Hematopoietic multipotent progenitor cell treated with erythropoietin and hydrocortisone succinate and interleukin-3 and kit ligand, for 6 days (in vitro differentiated cells): ENCODE measurements at places on chromosomes 11 and 22.

- peak; percentile 32 for DNase-seq
These were observed 30.8 kb downstream of the MARK2 start for GRCh38 chr11:63869683-63870082.

GRCh38 chr11:110376021-110376420 lies 53.7 kb upstream of the FDX1 start:
- DNase-seq: no peak

GRCh38 chr11:10476927-10477689 lies 22.0 kb downstream of the AMPD3 start:
- DNase-seq: no peak

DNA sequence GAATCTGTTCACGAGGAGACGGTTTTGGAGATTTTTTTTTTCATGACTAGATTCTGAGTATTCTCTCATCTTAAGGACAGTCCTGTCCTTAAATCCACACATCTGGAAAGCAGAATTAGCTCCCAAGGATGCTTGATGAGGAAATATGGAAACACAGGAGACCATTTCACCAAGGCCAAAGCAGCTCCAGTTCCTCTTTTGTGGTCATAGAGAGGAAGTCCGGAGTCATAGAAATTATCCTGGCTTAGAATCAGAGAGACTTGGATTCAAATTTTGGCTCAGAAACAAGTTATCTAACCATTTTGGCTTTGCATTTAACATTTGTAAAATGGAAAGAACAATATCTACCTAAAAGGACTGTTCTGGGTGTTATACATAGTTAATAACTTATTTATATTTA lies 7.3 kb upstream of the TEAD1 start:
- DNase-seq: no peak

- DNase-seq: peak; percentile 96
These were observed 658 bp upstream of the ARFGAP2 start for GRCh38 chr11:47177229-47177845.

DNA sequence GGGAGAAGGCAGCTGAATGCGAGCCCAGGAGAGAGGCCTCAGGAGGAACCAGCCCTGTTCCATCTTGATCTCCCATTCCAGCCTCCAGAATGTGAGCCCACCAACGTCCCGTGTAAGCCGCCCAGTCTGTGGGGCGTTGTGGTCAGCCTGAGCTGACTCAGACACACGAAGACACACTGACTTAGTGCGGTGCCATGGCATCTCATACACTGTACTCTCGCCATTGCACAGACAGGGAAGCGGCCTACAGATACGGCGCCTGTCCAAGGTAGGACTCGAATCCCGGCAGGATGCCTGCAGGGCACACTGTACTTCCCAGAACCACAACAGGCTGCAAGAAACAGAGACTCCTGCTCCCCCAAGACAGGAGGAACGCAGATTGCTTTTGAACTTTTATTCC lies 179.6 kb downstream of the CTTN start:
- no peak for DNase-seq

DNA sequence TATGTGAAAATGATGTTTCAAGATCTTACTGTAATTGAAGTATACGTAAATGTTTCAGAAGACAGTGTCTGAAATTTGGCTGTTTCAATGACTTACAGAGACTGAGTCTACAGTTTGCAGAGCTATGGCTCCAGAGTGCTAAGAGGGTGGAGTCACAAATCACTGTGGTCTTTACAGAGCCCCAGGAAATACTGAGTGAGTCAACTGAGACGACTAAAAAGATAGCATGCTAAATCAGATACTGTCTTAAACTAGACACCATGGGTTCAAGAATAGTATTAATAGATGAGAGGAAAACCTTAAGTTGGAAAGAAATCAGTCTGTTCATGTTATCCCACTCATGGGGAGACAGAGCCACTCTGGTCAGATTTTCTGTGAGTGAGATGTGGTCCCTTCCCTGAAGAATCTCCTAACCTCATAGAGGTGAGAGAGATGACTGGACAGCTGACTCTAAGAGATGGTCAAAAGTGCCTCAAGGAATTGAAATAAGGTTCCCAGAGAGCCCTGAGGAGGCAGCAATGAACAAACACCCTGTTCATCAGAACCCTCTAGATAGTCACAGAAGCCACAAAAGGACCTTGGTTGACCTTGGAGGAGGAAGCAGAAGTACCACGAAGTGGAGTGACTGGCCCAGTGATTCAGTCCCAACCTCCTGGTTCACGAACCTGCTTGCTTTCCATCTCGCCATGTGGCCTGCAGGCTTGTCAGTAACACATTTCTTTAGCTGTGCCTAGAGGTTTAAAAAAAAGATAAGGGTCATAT lies 30.2 kb downstream of the C11orf91 start:
- DNase-seq: no peak

DNA sequence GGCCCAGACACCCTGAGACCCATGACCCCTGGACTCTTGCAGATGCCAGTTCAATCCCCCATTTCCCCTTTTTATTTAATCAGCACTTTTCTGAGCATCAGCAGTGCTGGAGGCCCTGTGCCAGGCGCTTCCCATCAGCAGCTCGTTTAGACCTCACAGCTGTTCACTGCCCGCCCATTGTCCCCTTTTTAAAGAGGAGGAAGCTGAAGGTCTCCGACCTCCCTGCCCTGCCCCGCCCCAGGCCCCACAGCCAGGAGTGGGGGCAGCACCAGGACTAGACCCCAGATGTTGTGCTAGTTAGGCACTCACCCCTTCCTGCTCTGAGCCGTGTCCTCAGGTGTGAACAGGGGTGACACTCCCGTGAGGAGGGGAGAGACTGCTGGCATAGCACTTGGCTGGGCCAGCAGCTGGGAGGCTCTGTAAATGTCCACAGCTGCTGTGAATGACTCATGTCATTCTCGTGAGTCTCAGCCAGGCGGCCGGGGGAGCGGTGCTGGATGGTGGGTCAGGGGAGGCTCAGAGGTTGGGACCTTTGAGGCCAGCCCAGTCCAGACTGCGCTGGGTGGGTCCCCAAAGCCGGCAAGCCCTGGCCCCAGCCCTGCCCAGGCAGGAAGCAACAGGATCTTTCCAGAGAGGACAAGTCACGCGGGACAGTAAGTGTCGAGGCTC lies 19.9 kb downstream of the EMID1 start:
- DNase-seq: peak; percentile 42

DNA sequence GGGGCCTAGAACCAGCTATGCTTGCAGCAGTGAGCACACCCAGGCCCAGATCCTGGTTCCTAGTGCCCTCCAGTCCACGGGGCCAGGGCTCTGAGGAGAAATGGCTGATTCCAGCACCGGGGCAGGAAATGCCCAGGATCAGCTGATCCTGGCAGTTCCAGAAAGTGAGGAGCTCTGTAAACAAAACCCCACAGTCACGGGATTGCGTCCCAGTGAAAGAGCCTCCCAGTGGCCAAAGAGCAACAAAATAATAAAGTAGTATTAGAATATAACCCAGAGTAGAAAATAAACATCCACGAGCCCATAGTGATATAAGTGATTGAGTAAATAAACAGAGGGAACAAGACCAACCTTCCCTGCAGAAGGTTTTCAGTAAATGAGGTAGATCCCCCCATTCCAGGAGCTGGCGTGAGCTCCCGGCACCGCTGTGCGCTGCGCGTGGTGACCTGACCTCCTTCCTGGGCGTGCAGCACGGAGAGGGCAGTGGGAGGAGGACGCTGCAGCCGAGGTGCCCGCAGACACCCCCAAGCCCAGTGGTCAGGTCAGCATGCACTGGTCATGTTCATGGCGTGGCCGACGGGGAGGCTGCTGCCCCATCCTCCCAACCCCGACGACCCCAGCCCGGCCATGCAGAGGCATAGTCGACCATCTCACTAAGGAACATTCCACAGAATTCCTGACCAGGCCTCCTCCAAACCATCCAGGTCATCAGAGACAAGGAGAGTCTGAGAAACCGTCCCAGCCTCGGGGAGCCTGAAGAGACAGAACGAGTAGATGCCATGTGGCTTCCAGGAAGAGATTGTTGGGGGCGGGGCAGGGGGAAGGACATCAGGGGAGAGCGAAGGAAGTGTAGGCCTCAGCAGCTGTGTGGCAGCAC lies 19.8 kb downstream of the PTDSS2 start:
- no peak for DNase-seq

DNA sequence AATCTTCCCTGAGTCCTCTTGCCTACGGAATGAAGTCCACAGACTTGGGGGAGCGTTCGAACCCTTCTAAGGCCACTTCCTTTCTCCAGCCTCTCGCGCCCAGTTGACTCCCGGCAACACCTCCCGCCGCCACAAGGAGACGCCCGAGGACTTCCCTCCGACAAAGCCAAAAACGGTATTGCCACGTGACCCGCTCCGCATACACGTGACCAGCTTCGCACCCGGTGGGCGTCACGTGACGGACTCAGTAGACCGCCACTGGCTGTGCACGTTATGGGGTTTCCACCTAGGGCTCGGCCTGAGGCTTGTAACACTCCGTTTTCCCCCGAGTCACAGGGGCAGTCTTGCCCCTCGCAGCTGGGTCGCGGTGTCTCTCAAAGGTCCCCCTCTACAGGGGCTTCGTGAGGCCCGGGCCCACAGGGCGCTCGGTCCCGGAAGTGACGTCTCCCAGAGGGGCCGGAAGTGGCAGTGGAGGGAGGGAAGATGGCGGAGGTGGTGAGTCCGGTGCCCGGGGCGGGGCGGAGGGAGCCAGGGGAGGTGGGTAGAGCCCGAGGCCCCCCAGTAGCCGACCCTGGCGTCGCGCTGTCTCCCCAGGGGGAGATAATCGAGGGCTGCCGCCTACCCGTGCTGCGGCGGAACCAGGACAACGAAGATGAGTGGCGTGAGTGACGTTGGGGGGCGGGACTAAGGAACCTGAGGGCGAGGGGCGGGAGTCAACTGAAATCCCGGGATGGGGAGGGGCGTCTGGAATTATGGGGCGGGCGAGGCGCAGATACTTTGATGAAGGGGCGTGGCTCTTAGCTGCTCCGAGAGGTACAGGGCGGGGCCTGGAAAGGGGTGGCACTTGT lies at the start of gene KAT5:
Gene KAT5 (plus strand): TSS at position 468 of the 848 bp plus-strand sequence. CDS start 16 bp downstream, at position 484.
- DNase-seq: peak; percentile 100

- DNase-seq: no peak
These were observed 26.5 kb downstream of the ATXN10 start for GRCh38 chr22:45698094-45698493.

- DNase-seq: no peak
These were observed 8.2 kb upstream of the PRR5 start for GRCh38 chr22:44693756-44694155.

DNA sequence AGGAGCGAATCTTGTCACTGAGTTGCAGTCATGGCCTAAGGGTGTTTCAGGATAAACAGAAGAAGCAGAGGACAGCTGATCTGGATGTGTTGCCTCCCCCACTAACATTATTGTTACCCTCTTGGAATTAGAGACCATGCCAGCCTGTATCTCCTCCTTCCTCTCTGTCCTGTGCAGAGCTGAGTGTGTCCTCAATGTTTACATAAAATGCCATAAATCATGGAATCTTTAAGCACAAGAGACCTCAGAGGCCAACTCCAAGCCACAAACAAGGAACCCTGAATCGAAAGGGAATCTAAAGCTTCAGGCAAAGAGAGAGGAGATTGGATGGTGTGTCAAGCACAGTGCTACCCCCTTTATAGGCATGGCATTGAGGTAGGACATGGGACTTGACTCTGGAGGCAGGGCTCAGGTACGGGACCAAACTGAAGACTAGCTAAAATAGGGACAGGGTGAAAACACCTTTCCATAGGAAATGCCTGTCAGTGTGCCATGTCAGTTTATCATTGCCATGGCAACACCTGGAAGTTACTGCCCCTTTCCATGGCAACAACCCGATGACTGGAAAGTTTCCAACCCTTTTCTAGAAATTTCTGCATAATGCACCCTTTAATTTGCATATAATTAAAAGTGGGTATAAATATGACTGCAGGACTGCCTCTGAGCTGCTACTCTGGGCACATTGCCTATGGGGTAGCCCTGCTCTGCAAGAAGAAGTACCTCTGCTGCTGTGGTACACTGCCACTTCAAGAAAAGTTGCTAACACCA lies 489.7 kb downstream of the MIAT start:
- DNase-seq: no peak

GRCh38 chr11:99925968-99926367 lies 761.1 kb upstream of the ARHGAP42 start:
- no peak for DNase-seq

DNA sequence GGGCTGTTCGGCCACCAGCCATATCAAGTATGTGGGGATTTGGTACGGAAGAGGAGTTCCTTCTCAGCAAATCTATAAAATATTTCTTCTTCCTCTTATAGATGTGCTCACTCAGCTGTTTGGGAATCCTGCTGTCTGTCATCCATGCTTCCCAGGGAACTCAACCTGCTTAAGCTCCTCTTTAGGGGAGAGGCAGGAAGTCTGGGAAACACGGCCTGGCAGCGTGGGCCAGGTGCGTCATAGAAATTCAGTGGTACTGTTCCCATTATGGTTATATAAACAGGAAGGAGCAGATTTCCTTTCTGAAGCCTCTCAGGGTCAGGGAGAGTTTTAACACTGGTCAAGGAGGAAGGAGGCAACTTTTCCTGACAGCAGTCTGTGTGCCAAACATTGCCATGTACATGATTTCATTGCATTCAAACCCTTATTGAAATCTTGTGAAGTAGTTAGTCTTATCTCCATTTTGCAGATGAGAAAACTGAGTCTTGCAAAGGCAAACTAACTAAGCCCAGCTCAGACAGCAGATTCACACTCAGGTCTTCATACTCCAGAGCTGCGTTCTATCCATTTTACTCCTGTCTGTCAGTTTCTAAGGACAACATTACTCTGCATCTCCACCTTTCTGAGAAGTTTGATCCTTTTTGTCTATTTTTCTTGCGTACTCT lies 35.4 kb upstream of the AMOTL1 start:
- DNase-seq: no peak

GRCh38 chr11:40842750-40843339 lies 616.6 kb downstream of the LRRC4C start:
- no peak for DNase-seq

- DNase-seq: no peak
These were observed 34.3 kb downstream of the CYB5R2 start for GRCh38 chr11:7638710-7639642.

GRCh38 chr11:62612366-62613290 lies at the start of the genes EML3 and ROM1:
Gene EML3 (minus strand): TSS chr11:62612775. CDS start chr11:62612457, 318 bp downstream.
Gene ROM1 (plus strand): TSS chr11:62613257. CDS start chr11:62613282, 25 bp downstream.
- peak; percentile 93 for DNase-seq

GRCh38 chr22:40408718-40409612 lies 38.6 kb downstream of the SGSM3 start:
- no peak for DNase-seq

DNA sequence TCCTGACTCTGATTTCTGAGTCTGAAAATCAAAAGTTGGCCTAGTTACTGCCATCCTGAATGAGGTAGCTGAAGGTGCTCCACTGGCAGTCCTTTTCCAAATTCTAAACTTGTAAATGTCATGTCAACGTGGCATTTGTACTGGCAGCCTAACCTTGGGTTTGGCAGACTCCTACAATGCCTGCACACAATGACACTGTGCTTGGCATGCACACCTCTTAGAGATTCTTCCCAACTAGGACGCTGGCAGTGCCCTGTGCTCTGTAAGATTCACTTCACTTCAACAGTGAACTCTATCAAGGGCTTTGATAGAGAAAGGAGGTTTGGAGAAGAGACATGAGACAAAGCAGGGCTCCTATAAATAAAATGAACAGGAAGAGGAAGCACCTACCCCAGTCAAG lies 21.9 kb upstream of the PPP2R1B start:
- DNase-seq: no peak

GRCh38 chr11:8932564-8933180 lies at the start of gene C11orf16:
Gene C11orf16 (minus strand): TSS chr11:8932947. CDS start chr11:8932308, 639 bp downstream.
- DNase-seq: no peak

GRCh38 chr11:2390091-2390724 lies 10.3 kb upstream of the TSSC4 start:
- no peak for DNase-seq
